ENCODE measurements at places on chromosomes 16 and 17.

DNA sequence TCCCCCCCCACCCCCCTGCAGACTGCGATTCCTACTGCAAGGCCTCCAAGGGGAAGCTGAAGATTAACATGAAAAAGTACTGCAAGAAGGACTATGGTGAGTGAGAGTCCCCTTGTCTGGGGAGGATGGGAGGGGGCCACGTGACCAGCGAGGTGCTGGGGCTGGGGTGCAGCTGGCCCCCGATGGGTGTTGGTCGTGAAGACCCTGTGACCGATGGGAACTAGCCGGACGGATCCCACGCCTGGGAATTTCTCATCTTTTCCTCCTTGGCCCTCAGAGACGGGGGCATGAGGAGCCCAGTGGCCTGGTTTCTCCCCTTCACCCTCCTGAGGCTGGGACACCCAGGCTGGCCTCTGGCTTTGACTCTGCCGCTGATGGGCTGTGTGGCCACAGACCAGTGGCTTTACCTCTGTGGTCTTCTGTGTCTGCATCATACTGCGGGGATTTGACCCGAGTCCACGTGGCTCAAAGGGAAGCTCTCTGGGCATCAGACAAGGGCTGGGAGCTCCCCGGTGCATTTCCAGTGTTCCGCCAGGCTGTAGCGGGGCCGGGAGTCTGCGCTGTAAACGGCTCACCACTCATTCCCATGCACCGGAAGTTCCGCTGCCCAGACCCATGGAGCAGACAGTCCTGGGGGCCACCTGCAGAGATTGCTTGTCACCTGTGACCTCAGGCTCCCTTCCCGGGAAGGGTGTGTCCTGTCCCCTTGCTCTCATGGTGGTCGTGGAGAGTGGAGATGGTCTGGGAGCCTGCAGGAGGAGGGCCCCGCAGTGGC, 200.0 kb downstream of the NTN1 start:
- DNase-seq, result no peak

DNA sequence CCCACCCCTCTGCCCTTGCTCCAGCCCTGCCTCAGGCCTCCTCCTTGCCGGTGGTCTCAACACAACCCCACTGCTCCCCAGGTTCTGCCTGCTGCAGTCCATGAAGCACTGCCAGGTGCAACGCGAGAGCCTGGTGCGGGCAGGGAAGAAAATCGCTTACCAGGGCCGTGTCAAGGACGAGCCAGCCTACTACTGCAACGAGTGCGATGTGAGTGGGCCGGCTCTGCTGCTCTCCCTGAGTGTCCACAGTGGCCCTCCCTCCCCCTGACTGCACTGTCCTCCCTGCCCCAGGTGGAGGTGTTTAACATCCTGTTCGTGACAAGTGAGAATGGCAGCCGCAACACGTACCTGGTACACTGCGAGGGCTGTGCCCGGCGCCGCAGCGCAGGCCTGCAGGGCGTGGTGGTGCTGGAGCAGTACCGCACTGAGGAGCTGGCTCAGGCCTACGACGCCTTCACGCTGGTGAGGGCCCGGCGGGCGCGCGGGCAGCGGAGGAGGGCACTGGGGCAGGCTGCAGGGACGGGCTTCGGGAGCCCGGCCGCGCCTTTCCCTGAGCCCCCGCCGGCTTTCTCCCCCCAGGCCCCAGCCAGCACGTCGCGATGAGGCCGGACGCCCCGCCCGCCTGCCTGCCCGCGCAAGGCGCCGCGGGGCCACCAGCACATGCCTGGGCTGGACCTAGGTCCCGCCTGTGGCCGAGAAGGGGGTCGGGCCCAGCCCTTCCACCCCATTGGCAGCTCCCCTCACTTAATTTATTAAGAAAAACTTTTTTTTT, 1.8 kb upstream of the TMEM88 start:
- DNase-seq, result no peak

- DNase-seq, result no peak
Observed at GRCh38 chr17:17638467-17638866, 42.8 kb upstream of the RAI1 start.

- no peak for DNase-seq
Observed at GRCh38 chr16:72999541-73000019, 48.3 kb downstream of the ZFHX3 start.

DNA sequence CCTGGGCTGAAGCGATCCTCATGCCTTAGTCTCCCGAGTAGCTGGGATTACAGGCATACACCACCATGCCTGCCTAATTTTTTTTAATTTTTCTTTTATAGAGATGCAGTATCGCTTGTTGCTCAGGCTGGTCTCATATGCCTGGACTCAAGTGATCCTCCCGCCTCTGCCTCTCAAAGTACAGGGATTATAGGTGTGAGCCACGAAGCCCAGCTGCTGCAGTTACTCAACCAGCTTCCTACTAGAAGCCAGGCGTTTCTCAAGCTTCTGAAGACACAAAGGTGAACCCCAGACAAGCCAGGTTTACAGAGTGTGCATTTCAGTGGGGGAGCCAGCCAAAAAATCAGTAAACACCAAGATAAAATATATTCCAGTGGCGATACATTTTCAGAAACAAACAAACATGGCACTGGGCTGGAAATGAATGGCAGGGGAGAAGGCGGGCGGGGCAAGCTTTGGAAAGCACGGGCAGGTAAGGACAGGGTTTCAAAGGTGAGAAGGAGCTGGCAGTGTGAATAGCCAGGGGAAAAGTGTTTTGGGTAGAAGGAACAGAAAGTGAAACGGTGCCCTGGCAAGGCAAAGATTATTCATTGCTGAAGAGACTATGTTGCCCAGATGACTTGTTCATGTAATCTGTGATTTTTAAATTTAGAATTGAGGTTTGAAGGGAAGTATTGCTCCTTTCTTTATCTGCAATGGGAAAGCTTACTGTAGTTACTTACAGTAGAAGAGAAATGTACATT, 471.1 kb downstream of the WWOX start:
- DNase-seq, result peak; percentile 46

- no peak for DNase-seq
Observed at GRCh38 chr16:54817940-54818574, 112.6 kb upstream of the IRX5 start.

Measured in activated CD4-positive, alpha-beta T cell treated with anti-CD3 and anti-CD28 coated beads, Interleukin-10, Interleukin-2, amounts not matched to agents 100 ng/mL and 50 ng/mL, durations not matched to agents 16 hours and 8 hours (primary cell).